ENCODE measurements at places on chromosomes 6 and 20. TPM values are rescaled to one million over a fixed set of nuclear protein-coding genes. Genes with fewer than 3 reads are reported as not detected.

GRCh38 chr6:30087876-30088275 lies 12.3 kb upstream of the RNF39 start:
- DNase-seq, result no peak

GRCh38 chr6:40331545-40331944 lies 255.6 kb downstream of the LRFN2 start:
- no peak for DNase-seq

REM1 gene
- not detected for total RNA-seq

WFDC12 gene
- not detected for total RNA-seq

DNA sequence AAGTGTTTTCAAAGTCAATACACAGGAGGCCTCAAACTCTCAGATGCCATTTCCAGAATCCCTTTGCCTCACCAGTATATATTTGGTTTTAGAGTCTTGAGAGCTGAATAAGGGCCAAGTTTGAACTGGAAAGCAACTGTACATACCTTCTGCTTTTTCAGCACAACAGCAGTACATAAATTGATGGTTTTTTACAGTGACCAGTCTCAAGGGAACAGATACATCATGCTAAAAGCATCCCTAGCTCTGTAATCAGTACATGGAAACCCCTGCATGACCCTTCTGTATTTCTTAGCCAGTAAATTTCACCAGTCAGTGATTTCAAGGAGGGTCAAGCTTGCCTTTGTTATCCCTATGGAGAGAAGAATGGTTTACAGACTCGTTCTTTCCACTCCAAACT lies 40.6 kb upstream of the ECHDC1 start:
- DNase-seq, result no peak

GRCh38 chr6:43570876-43571441 lies 4.9 kb downstream of the XPO5 start:
- no peak for DNase-seq

SLC44A4 gene
- not detected for total RNA-seq

- DNase-seq, result no peak
These were observed 343.5 kb downstream of the RFPL4B start for GRCh38 chr6:112690497-112691202.

DNA sequence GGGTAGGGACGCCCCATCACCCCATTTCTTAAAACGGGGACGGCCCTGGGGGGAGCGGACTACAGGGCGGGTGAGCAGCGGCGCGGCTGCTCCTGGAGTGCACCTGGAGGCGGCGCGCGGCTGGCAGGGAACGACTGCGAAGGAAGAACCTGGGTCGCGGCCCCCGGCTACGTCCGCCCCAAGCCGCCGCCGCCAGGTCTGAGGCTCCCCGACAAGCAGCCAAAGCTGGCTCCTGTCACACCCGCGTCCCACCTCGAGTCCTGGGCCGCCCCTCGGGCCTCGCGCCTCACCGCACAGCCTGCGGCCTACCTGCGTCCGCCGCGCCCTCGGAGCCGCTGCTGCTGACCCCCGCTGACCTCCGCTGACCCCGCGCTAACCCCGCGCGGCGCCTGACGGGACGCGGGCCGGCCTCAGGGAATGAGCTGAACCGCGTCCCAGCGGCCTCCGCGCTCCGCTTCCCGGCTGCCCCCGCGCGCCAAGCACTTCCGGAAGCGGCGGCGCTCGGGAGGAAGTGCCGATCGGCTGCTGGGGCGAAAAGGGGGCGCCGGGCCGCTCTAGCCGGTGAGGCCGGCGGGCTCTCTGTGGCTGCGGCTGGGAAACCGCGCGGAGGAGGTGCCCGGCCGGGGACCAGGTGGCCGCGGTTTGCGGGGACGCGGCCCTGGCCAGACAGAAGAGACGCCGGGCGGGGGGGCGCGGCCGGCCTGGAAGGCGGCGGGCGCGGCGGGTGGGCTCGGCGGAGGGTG lies at the start of the genes ARFRP1 and ZGPAT:
ARFRP1 (minus strand) TSS at position 419 of the 743 bp plus-strand sequence. CDS start 885 bp downstream, outside the sequence.
ZGPAT (plus strand) TSS at position 482 of the 743 bp plus-strand sequence. CDS start 542 bp downstream, outside the sequence.
- peak; percentile 94 for DNase-seq

- DNase-seq, result no peak
These were observed 443.5 kb downstream of the PREX1 start for GRCh38 chr20:48384147-48384818.

NR2E1 gene
- total RNA-seq, result not detected
